ENCODE measurements at places on chromosomes 7 and 10.

DNA sequence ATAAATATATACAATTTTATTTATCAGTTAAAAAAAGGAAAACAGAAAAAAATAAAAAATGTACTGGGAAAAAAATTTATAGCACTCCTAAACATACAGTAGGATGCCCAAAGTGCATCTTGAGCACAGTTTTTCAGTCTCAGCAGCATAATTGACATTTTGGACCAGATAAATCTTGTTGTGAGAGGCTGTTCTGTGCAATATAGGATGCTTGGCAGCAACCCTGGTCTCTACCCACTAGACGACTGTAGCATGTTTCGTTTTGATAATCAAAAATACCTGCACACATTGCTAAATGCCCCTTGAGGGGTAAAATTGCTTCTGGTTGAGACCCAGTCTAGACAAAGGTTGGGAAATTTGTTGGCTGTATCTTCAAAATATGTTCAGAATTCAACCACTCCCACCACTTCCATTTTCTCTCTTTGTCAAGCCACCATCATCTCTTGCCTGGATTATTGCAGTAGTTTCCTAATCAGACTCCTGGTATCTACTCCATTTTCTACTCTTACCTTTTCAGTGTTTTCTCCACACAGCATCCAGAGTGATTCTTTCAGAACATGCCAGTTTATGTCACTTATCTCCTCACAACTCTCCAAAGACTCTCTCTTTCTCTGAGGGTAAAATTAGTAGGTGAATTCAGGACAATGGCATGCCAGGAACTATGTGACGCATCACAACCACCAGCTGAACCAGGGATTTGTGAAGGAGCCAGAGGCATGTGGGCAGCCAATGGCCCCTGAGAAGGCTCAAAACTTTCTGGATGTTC lies 91.4 kb downstream of the GPR85 start:
- DNase-seq: no peak

GRCh38 chr7:41568135-41568534 lies 134.8 kb downstream of the INHBA start:
- DNase-seq: no peak

DNA sequence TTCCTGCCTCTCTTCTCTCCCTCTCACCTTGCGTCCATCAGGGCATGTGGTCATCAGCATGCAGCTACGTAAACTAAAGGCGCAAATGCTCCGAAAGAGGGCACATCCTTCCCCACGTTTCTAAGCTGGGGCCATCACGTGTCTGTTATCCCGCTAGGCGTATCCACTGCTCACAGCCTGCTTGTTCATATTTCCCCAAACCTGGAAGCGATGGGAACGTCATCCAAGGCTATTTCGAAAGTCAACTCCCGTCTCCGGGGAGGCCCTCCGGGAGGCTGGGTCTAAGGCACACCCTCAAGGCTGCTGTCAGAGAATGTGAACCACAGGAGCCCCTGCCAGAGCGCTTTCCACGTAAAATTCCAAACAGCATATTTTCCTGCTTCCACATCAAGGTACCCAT lies 199.2 kb downstream of the DIP2C start:
- DNase-seq: no peak

DNA sequence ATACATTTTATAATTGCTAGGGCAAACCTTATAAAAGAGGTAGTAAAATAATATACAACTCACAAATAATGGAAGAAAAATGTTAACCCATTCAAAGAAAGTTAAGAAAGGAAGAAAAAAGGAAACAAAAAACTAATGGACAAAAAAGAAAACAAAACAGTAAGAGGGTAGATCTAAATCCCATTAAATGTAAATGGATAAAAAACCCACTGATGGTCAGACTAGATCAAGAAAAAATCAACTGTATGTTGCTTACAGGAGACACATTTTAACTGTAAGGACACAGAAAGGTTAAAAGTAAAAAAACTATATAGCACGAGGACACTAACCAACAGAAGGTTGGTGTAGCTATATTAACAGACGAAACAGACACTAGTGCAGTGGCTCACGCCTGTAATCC lies 18.0 kb downstream of the FOXL3 start:
- no peak for DNase-seq

DNA sequence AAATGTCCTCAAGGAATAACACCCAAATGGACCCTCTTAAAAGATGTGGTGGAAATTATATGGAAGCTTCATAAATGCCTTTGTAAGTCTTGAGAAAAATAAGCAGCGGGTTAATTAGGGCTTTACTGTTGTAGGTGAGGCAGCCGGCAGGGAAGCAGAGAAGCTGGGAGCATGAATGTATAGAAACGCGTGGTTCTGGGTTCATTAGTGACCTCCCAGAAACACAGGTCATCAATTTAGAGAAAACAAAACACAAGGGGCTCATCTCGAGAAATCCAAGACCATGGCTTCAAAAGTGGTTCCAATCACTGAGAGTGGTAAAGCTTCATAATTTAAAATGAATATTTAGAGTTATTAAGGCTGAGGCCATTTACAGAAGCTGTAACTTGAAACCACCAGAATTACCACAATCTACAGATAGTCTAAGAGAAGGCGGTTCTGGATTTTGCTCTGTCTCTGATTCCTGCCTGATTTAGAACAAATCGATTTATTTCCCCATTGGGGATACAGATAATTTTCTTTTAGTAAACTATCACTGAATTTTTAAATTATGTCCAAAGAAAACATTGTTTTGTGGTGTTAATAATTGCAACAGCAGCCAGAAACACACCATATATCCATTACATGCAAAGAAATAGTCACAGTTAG lies 20.7 kb downstream of the GARIN1A start:
- no peak for DNase-seq

DNA sequence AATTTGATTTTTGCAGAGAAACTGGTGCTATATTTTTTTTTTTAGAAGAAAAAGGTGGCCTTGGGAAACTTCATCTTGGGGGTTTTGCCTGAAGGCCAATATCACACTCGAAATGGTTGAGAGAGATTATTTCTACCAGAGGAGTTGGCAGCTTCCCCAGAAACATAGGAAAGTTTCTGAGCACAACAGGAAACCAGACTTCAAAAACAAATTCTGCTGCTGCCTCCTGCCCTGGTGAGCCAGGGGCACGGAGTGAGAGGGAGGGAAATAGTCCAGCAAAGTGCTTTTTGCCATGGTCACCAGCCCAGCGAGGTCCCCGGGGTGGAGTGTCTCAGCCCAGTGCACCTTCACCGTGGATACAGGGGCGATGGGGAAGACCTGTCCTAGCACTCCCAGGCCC lies 61.1 kb downstream of the FOXI2 start:
- no peak for DNase-seq

DNA sequence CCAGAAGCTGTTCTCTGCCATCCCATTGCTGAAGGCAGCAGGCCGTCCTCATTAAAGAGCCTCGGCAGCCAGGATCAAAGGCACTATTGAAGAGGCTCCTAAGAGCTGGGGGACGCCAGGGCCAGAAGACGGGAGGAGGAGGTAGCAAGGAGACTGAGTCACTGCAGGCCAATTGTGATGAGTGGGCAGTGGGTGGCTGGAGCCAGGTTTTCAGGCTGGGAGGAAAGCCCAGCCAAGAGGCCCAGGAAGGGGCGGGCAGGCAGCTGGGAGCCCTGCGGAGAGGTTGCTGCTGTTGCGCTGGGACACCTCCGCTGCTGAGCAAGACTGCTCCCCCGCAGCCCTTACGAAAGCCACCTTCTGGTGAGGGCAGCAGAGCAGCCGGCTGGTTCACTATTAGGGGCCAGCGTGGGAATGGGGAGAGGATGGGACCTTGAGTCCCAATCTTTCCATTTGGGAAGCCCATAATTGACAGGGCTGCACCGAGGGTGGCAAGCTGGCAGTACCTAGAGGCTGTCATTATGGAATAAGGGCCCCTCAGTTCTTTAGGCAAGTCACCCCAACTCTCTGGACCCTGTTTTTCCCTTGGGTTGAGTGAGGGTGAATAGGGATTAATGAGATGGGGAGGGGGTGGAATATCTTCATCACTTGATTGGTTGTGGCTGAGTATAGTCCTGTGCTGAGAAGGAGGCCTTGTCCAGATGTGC lies 48.4 kb downstream of the UNC5B start:
- DNase-seq: no peak

DNA sequence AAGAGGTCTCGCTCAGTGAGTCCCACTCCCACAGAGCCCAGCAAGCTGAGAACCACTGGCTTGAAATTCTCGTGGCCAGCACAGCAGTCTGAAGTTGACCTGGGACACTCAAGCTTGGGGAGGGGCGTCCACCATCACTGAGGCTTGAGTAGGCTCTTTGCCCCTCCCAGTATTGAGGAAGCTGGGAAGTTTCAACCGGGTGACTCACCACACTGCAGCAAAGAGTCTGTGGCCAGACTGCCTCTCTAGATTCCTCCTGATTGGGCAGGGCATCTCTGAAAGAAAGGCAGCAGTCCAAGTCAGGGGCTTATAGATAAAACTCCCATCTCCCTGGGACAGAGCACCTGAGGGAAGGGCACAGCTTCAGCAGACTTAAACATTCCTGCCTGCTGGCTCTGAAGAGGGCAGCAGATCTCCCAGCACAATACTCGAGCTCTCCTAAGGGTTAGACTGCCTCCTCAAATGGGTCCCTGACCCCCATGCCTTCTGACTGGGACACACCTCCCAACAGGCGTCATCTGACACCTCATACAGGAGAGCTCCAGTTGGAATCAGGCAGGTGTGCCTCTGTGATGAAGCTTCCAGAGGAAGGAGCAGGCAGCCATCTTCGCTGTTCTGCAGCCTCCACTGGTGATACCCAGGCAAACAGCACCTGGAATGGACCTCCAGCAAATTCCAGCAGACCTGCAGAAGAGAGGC lies 970.9 kb upstream of the LRRN3 start:
- DNase-seq: no peak

- no peak for DNase-seq
Measured at GRCh38 chr10:63646491-63646890, 125.3 kb downstream of the REEP3 start.

DNA sequence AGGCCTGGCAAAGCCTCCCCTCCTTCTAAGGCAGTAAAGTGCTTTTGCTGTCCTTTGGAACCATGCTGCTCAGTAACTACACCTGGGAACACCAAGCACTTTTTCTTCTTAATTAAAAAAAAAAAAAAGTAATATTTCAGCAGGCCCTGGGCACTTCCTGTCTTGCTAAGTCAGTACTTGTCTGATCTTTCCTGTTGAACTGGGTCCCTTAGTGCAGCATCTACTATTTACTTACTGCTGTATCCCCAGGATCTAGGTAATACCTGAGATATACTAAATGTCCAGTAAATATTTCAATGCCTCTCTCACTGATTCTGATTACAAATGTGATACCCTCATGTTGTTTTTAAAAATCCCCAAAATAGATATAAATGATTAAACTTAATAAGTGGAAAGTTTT lies 77.4 kb downstream of the PPP1R3C start:
- DNase-seq: no peak

- DNase-seq: no peak
Measured at GRCh38 chr10:3217301-3217700, 44.7 kb upstream of the PITRM1 start.

DNA sequence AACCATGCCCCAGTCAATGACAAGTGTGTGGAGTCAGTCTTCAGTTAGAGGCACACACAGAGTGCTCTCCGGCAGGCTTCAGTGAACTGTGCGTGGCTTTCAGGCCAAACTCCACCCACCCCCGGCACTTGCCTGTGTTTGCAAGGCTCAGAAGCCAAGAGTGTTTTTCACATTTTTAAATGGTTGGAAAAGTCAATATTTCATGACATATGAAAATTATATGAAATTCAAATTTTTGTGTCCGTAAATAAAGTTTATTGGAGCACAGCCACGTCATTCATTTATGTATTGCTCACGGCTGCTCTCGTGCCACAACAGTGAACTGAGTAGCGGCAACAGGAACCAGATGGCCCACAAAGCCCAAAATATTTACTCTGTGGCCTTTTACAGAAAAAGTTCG lies 104.7 kb downstream of the SFMBT2 start:
- DNase-seq: no peak

DNA sequence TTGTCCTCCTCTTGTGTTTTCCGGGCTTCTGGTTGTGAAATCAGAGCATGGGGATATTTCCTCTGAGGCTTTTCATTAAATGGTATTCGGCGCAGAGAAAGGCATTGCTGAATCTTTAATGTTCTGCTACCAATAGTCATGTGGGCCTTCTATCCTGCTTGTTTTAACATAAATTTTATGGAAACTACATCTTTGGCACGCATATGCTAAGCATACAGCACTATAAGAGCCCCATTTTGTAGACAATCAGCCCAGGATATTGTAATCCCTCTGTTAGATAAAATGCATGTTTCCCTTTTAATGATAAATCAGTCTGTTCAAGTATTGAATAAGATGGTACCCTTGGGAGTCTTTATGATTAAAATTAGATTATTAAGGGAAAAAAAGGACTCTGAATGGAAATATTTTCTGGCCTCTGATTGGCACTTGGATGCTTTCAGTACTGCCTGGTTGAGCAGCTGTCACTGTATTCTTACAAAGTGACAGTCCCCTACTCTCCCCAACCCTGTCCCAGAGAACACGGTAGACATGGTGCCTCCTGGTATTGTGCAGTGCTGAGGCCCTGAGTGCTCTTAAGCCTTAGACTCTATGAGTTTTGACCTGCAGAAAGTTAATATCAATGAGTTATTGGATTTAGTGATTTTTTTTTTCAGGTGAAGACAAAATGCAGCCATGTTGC lies 256.3 kb downstream of the POU6F2 start:
- DNase-seq: no peak

DNA sequence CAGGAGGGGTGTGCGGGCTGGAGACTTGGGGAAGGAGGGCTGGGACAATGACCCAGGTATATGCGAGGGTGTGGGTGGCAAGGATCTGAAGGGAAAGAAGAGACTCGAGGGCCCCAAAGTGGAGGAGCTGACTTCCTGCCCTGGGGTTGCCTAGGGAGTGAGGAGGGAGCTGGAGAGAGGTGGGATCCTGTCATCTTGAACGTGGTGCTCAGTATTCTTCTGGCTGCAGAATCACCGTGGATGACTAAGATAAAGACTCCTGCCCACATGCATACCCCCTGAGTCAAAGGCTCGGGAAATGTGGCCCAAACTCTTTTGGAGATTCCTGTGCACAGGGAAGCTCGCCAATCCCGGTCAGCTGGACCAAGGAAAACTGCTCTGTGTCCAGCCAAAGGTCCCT lies 31.2 kb downstream of the COL17A1 start:
- DNase-seq: no peak

DNA sequence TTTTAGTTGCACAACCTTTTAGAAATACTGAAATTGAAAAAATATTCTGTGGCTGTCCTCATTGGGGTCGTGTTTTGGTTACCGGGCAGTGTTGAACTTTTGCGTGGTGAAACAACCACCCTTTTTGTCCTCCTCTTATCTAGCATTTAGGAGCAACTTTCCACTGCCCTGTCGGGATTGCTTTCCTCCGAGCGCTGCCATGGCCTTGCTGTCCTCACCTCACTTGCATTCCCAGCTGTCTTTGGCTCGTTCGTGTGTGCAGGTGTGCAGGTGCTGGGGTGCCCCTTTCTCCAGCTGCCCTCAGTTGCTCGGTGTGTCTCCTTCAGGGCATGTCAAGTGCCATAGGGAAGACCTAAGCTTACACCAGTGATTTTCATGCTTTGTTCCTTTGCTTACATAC lies 116.9 kb upstream of the GJD4 start:
- DNase-seq: no peak

Data from CD4-positive, alpha-beta T cell treated with Interleukin-10 for 1 hour (primary cell).